Activated T-cell treated with anti-CD3 and anti-CD28 coated beads for 48 hours (primary cell): ENCODE measurements at places on chromosomes 3 and 15.

DNA sequence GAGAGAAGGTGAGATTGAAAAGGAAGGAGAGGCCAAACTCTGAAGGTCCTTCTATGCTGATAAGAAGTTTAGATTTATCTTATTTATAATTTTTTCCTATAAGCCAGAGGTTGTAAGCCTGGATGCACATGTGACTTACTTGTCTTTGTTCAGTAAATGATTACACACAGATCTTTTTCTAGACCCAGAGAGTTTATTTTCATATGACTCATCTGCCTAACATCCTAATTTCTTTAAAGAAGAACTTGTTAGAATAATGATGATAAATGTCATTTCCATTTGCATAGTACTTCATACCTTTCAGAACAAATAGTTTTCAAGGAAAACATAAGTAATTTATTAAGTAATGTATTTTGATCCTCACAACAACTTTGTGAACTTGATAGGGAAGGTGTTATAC lies 434.8 kb upstream of the DPH6 start:
- no peak for DNase-seq

- no peak for DNase-seq
Observed at GRCh38 chr15:79954661-79955060, 16.3 kb downstream of the BCL2A1 start.

GRCh38 chr3:66598168-66598567 lies 97.3 kb upstream of the LRIG1 start:
- DNase-seq: no peak

DNA sequence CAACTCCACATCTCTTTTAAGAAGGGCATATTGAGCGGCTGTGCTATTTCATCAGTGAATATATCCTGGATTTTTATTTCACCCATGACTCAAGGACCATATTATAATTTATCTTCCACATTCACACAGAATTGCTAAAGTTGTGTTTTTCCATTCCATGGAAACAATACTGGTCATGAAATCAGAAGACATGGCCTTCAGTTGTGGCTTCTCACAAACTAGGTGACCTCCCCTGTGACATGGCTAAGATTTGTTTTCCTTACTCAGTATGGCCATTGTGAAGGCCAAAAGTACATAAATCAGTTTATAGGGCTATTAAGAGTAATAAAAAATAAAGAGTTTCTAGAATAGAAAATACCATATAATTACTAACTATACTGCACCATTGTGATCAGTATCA lies 415.6 kb downstream of the OXSM start:
- no peak for DNase-seq

DNA sequence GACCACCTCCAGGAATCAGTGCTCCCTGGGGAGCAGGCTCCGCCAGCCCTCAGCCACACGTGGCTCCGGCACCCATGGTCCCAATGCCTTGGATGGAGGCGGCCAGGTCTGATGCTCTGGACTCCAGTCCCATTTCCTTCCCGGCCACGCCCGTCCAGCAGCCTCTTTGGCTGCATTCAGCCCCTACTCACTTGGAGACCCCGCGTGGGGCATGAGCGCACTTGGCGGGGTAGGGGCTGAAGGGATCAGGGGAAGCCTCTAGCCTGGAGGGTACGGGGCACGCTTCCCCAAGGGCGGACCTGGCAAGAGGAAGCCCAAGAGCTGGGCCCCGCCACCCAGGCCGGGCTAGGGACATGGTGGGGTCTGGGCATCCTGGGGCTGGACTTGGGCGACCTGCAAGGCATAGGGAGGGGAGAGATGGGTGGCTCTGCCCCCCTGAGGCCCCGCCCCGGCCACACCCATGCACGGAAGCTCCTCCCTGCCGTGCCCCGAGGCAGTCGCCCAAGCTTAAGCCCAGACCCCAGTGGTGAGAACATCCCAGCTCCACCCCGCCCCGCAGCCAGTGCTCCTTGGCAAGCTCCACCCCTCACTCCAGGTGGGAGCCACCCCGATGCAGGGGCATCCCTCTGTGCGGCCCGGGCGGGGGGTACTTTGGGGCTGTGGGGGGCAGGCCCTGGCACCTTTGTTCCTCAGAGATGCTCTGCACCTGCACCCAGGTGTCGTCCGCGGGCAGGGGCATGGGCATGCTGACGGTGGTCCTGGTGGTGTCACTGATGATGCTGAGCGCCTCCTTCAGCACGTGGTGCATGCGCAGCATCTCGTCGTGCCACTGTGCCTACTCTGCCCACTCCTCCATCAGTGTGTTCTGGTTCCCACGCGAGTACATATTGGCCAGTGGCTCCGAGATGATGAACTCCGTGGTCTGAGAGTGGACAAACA lies 163.5 kb downstream of the GOLGA6L4 start:
- DNase-seq: no peak

DNA sequence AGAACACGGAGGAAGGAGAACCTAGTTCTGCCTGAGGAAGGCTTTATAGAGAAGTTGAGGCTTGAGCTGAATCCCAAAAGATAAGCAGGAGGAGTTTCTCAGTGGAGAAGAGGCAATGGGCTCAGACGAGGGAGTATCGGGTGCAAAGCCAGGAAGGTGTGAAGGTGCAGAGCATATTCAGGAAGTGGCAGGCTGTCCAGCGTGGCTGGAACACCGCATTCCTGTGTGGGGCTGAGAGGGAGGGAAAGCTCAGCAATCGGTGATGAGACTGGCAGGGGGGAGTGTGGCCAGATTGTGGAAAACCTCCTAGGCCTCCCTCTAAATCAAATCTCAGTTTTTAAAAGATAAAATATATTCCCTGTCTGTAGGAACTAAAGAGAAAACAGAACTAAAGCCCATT lies 63.0 kb downstream of the ARHGAP31 start:
- no peak for DNase-seq

- DNase-seq: no peak
Observed at GRCh38 chr3:123723070-123723469, 138.2 kb upstream of the HACD2 start.

GRCh38 chr15:27418726-27419125 lies 447.7 kb downstream of the GABRG3 start:
- no peak for DNase-seq

- DNase-seq: no peak
Observed at GRCh38 chr15:94456226-94456625, 224.9 kb downstream of the MCTP2 start.

GRCh38 chr3:62818347-62818746 lies 56.9 kb downstream of the CADPS start:
- no peak for DNase-seq

GRCh38 chr15:98493966-98494511 lies 154.3 kb upstream of the IGF1R start:
- no peak for DNase-seq

DNA sequence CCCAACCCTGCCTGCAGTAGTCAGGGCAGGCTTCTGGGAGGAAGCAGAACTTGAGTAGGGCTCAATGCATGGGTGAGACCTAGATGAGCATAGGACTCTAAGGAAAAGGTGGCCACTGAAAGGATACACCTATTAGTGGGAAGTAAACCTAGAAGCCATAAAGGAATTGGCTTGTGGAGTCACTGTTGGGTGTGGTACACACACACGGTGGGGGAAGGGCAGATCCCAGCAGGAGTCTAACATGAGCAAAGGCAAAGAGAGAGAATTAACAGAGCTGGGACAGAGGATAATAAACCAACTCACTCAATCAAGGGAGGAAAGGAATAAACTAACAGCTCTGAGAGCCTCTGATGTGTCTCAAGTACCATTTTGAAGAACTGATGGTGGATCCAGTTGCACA lies 23.1 kb downstream of the DAPK2 start:
- no peak for DNase-seq

DNA sequence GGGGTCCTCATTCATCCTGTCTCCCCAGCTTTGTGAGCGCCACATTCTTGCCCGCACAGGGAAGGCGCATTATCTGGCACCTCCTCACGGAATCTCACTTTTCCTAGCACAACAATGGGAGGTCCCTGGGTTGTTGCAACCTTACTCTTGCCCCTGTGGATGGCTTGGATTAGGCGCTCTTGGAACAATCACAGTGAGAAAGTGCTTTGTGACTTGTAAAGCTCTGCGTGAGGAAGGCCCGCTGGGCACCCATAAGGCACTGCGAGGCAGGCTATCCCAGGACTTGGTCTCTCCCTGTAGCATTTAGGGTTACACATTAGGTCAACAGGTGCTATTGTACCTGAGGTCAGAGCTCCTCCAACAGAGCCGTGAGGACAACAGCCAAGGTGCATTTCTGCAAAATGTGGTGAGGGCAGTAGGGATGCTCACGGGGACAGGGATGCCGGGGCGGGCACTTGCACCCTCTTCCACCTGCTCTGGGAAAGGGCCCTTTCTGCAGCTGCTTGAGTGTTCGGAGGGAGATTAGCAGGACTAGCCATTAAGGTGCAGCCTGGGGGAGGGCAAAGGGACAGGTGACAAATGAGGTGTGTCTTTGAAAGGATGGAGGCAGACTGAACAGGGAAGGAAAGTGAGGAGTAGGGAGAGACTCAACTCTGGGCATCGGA lies 13.9 kb upstream of the LRRC15 start:
- no peak for DNase-seq

GRCh38 chr3:186418671-186419145 lies 56.7 kb upstream of the DGKG start:
- no peak for DNase-seq

DNA sequence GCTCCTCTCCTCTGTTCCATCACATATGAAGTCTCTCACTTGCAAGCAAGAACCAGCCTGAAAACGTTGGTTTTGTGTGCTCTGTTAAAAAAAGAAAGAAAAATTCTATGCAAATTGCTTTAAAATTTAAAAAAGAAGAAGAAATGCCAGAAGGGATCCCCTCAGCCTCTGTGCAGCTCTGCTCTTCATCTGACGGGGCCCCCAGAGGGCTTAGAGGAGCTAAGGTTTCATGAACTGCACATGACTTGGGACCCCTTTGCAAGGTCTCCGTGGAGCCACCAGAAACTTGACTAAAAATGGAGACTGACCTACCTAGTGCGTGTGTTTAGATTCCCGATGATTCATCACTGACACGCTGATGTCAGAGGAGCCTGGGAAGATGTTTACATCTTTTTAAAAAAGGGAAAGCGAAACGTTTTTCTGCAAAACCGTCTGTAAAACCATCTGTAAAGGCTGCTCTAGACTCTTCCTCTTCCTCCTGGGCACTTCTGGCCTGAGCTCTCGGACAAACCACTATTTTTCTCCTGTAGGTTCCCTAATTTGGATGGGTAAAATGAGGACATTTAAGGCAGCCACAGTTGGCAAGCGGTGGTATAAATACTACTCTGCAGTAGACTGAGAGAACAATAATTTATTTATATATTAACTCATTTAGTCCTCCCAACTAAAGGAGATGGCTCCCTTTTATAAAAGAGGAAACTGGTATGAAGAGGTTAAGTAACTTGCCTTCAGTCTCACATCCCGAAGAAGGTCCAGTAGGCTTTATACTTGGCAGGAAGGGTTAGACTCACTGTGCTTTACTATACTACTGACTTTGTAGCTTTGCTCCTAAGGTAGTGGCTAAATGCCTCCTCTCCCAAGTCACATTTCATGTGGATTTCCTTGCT lies 67.2 kb upstream of the POLG start:
- no peak for DNase-seq

DNA sequence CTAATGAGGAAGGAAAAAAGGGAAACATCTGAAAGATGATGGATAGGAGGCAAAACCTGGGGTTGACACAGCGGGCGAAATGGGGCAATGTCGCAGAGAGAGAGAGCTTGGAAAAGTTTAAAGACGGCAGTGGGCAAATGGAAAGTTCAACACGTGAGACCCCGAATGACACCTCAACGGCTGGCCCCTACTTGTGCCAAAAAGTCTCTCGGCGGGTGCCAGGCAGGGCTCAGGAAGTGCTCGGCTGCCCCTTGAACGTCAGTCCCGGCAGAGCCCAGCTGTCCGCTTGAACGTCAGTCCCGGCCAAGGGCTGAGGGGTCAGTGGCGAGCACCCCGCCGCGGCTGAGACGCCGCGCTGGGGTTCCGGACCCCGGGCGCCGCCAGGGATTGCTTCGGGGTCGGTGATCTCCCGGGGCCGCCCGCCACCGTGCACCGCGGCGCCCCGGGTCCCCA lies 658 bp downstream of the EOGT start:
- peak; percentile 31 for DNase-seq

DNA sequence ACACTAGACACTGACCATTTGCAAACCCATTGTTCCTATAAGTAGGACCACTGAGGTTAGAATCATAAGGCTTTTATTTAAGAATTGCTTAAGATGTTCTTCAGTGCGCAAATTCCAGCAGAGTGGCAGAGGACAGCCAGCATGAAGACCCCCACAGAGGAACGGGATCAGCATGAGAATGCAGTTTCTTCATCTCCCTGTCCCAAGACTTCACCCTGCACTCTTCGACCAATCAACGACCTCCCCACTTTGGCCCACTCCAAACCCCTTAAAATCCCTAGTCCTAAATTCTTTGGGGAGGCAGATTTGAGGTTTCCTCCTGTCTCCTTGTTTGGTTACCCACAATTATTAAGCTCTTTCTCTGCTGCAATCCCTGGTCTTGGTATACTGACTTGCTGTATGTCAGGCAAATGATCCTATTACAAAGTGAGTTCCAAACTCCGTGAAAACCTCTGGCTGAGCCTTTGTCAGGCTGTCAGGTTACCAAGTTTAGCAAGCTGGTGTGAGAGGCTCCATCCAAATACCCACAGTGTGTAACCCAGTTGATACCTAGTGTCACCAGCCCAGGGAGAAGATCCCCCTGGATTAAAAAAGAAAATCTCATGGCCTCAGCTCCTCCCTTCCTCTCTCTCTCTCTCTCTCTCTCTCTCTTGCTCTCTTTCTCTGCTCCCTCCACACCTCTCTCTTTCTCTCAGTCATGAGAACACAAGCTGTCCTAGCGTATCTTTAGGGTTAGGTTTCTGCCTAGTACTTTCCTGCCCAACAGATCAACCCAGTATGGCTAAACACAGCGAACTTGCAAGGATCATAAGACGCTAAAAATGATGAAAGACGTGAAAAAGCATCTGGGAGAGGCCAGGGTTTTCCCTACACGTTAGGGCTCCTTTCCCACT lies 15.8 kb upstream of the RBSN start:
- no peak for DNase-seq

DNA sequence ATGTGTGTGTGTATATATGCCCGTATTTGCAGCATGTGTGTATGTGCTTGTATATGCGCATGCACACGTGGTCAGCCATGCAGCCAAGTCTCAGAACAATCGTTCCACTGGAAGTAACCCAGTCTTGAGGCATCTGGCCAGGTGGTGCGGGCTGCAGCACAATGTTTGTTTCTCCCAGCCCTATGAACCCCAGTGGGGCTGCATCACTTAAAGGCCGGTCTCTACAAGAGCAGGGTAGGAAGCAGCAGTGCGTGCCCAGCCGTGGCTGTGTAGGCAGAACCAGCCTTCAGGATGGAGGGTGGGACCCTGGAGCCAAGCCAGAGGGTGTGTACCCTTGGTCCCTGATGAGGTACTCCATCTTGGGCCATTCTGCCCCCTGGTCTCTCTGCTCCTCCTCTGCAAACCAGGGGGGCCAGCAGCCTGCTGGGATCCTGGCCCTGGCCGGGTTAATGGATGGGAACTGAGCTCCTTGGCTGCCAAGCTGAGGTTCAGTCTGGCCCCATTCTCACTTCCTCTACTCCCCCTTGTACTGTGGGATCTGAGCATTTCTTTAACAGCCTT lies 11.8 kb downstream of the KLF13 start:
- DNase-seq: no peak

- no peak for DNase-seq
Observed at GRCh38 chr15:70077188-70078147, 20.2 kb downstream of the TLE3 start.
